GM04504 (cell line): ENCODE measurements at places on chromosomes 2 and 18.

- DNase-seq = no peak
Observed at GRCh38 chr2:150188177-150188576, 299.3 kb downstream of the RND3 start.

DNA sequence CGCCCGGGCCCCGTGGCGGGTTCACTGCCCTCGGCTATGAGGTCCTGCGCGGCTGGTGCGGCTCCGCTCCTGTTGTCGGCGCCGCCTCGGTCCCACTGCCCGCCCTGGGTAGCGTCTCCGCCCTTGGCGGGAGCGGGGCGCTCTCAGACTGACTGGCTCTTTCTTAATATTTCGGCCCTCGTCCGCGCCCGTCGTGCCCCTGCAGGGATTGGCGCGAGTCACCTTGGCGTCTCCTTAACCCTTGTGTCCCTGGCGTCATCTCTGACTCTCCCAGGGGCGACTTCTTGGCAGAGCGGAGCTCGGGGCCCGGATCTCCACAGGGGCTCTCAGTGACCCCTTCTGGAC lies 1.3 kb downstream of the PTMA start:
- DNase-seq = no peak

GRCh38 chr2:8365331-8365910 lies 316.4 kb upstream of the ID2 start:
- no peak for DNase-seq

GRCh38 chr2:15941871-15942710 lies 1.7 kb downstream of the MYCN start:
- no peak for DNase-seq

GRCh38 chr18:44901283-44901682 lies 220.6 kb downstream of the SETBP1 start:
- DNase-seq = no peak

DNA sequence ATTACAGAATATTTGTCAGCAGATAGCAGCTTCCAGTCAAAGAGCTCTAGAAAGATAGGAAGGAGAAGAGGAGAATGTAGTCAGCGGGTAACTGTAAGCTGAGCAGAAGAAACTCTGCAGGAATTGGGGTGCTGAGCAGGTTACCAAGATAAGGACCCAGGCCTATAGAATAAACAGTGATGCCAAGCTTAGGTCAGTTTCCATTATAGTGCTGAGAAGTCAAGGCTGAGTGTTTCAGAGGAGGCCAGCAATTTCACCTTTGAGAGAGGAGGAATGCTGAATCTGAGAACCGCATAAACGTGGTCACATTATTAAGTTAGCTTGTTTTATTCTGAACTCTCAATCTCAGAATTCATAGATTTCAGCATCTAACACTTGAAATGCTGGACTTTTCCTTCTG lies 13.9 kb downstream of the NAB1 start:
- DNase-seq = no peak

DNA sequence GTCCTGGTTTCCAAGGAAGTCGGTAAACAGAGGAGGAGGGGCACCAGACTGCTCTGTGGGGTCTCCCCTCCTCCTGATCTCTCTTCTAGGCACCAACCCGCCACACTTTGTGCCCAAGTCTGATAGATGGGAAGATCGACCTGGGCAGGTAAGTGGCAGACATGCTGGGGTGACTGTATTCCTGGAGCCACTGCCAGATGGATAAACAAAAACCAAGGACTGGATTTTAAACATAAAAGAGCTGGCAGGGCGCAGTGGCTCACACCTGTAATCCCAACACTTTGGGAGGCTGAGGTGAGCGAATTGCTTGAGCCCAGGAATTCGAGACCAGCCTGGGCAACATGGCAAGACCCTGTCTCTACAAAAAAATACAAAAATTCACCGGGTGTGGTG lies 181.2 kb downstream of the ANAPC1 start:
- no peak for DNase-seq

DNA sequence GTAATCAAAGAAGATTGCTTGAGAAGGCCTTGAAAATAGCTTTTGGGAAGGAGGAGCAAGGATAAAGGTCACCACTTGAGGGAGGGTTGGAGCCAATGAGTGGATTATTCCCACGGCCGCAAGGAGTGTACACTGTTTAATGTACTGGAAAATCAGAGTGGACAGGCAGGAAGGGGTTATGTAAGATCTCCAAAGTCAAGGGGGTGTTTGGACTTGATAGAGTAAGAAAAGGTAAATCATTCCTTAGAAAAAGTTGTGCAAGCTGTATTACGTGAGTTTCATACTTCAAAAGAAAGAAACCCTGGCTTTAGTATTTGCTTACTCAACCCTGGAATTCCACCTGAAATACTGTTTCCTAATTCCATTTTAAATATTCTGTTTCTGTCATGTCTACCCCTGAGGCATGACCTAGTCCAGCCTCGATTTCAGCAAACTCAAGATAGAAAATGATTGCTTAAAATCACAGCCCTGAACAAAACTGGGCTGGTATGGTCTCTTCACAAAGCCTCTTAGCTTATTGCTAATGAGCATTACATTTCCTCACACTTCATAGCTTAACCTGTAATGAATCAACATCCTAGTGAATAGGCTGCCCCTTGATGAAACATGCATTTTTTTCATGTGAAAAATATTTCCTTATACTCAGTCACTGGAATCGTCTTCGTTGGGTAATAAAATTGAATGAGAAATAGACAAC lies 1.1 kb downstream of the MREG start:
- no peak for DNase-seq

- DNase-seq = no peak
Observed at GRCh38 chr18:27581296-27581904, 396.3 kb upstream of the CHST9 start.

DNA sequence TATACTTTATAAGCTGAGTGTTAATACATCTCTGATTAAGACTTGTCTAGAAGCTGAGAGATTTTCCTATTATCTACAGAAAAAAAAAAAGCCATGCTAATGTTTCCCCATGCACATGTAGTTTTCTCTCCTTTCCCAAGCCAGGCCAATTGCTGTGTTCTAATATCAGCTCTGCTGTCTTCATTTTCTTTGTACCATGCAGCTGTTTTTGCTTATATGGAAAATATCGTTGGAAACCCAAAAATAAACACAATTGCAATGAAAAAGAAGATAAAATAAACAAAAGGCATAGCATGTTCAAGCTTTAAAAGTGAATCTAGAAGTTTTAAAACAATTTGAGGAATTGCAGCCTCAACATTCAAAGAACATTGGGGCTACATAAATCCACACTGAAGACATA lies 817.4 kb upstream of the ACVR2A start:
- no peak for DNase-seq

GRCh38 chr2:138267902-138268254 lies 233.7 kb upstream of the SPOPL start:
- no peak for DNase-seq

DNA sequence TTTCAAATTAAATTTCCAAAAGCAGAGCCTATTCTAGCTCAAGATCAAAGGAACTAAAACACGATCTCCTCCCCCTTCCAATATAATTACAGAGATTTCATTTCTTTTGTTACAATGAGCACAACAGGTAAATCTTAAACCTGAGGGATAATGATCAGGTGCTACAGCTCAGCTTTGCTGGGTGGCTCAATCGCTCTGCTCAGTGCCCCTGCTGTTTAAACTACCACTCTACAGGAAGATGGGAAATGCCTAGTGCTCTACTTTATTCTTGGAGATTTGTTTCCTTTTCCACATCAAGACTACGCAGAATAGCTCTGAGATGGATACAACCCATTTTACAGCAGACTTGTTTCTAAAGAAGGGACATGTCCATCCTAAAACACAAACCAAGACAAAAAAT lies 162.3 kb downstream of the TCF4 start:
- DNase-seq = no peak

DNA sequence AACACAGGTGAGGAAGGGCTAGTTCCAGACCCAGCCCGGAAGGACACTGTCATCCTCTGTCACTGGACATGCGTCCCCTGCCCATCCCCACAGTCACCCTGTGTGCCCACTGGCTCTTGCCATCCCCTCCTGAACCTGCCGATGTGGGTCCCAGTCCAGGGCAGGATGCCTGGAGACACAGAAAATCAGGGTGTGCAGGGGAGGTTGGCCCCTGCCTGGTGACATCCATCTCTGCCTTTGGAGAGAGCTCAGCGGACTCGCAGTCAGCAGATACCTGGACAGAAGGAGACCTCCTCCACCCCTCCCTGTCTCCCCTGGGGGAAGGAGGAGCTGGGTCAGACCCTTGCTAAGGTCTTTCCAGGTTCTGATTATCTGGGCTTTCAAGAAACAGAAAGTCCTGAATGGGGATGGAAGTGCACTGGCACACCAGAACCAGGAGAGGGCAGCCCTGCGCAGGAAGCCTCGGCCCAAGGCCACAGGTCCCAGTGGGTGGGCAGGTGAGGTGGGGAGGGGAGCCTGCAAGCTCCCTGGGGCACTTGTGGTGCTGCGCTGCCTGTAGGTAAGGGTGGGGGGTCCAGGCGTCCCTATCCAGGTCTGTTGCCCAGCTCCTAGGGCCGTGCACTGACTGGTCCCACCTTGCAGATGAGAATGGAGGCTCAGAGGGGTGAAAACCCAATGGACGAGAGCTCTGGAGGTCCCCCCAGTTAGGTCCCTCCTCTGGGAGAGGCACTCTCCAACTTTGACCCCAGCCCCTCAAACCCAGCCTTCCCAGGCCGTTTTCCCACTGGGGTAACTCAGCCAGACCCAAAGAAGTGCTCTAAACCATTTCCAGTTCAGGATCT lies 9.7 kb upstream of the OTOS start:
- no peak for DNase-seq

DNA sequence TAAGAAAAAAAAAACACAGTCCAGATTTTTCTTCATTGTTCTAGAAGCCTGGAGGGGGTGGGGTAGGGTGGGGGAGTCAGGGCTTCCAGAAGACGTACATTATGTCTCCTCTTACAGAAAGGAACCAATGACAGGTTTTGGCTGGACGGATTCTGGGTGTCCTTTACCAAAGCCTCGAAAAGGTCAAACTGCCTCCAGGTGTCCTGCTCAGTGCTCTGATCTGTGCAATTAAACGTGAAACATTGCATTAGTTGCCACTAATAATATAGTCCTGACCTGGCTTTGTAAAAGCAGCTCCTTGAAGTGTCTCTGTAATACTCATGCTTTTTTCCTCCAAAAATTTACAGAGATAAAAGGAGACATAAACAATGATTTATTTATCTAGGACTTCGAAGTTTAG lies 11.1 kb upstream of the MTA3 start:
- no peak for DNase-seq
